Keratinocyte (primary cell): ENCODE measurements at places on chromosomes 5 and 9.

DNA sequence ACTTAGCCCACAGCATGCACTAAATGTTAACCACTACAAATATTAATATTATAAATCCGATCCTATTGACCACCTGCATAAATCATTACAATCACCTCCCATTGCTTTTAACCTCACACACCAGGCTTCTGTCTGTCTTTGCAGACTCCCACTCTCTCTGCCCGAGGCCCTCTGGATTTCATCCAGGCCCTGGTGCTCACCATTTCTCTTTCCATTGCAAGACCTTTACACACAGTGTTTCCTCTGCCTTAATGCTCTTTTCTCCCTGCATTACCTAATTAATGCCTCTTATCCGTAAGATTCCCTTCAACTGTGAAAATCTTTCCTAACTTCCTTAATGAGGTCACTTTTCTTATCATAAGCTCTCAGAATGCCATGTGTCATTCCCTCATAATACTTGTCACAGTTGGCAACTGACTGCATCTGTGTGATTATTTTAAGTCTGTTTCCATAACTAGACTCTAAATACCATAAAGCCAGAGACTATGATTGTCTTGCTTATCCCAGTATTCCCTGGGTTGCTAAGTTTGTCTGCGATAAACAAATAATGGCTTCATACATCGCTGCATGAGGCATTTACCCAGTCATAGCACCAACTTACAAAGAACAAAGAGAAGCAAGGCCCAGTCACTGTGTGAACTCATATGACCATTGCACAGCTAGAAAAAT, 155.1 kb downstream of the CCDC192 start:
- no peak for DNase-seq

GRCh38 chr5:14178091-14178490, 34.9 kb downstream of the TRIO start:
- DNase-seq: no peak

- DNase-seq: no peak
Measured at GRCh38 chr9:35042891-35043545, 29.4 kb downstream of the VCP start.

DNA sequence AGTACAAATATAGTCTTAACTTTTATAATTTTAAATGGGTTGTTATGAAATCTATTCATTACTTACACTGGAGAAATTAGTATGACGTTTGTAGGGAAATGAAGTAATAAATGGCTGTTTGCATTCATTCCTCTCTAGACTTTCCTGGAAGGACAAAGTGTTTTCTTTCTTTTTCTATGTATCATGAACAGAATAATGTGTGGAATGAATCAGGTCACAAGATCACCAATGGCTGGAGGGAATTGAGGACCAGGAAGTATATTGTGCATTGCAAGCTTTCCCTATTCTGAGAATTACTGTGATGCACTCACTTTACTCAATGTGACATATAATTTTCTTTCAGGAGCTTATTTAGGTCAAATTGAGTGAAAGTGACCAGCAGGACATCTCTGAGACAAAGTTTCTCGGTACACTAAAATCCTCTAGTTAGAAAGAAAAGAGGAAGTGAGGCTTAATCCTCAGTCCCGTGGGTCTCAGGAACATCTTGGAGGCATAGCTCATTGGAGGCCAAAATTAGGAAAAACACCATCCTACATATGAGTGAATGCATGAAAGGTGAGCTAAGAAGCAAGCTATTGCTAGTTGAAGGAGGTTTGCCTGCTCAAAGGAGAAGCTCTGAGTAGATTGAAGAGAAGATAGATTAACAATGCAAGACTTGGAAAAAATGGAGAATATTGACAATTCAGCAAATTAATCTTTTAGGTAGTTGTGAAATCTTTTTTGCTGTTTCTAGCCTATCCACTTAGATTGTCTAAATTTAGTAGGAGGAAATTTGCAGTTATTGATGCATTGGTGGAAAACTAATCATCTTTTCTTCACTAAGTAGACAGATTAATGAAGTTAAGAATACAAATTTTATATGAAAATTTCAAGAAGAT, 28.0 kb downstream of the ERAP2 start:
- no peak for DNase-seq

DNA sequence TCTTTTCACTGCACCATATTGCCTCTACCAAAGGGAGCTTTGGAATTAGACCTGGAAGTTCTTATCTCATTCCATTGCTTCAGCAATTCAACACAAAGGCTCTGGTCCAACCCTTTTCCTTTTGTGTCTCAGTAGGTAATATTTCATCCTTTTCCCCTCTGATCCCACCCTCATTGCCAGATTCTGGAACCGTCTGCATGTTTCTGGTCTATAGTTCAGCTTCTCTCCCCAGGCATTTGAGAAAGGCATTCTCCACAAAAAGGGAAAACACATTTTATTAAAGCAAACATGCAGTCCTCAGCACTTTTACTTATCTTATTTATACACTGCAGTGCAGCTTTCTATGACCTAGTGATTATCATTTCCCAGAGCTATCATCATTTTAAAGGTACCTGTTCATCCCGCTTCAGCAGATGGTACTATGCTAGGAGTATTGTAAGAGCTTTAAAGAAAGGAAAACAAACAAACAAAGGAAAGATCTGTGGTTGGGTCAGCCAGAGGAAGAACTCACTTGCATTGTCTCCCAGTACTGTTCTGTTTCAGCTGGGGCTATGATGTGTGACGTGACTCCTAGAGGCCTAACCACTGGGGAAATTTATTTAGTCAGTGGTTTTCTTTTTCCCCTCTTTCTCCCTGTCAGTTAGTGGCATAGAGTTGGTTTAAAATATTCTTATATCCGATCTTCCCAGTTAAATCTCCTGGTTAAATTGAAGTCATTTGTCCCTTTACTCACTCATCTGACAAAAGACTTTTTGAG, 269.2 kb downstream of the TMEM38B start:
- no peak for DNase-seq

GRCh38 chr5:28143519-28143918, 1105.1 kb upstream of the CDH9 start:
- no peak for DNase-seq
